ENCODE measurements at places on chromosomes 11 and 22. TPM values are rescaled to one million over a fixed set of nuclear protein-coding genes. Genes with fewer than 3 reads are reported as not detected.

The C22orf42 gene
- not detected for total RNA-seq

The CALCB gene
- total RNA-seq, result not detected

The GAL3ST1 gene
- total RNA-seq, result not detected

The TBX10 gene
- not detected for total RNA-seq

The TUB gene
- 1.7 TPM for total RNA-seq

The CRYAB gene
- 110 TPM for total RNA-seq

All from HFFc6 (cell line).